ENCODE measurements at places on chromosomes 5 and 9. TPM values are rescaled to one million over a fixed set of nuclear protein-coding genes. Genes with fewer than 3 reads are reported as not detected.

The PCDHB13 gene
- 4.8 TPM for total RNA-seq

GRCh38 chr5:53576674-53577073, 16.2 kb downstream of the NDUFS4 start:
- H3K36me3 ChIP-seq, result no peaks in the 10 kb centered on the region
- DNase-seq, result no peak
- H3K27ac ChIP-seq, result no peak overlapping the region
- H3K4me3 ChIP-seq, result no peak overlapping the region

- H3K36me3 ChIP-seq, result no peaks in the 10 kb centered on the region
- H3K27me3 ChIP-seq, result no peaks in the 10 kb centered on the region
- H3K27ac ChIP-seq, result no peak overlapping the region
- peaks cover 4% of the 10 kb centered on the region for H3K4me1 ChIP-seq
Measured at GRCh38 chr9:87606841-87607521, 109.3 kb downstream of the DAPK1 start.

GRCh38 chr5:10563110-10563944, 543 bp upstream of the ANKRD33B start:
- no peaks in the 10 kb centered on the region for H3K36me3 ChIP-seq
- DNase-seq, result peak; percentile 91
- H3K4me3 ChIP-seq, result peak overlapping the region; percentile 75
- peaks cover 25% of the 10 kb centered on the region for H3K4me1 ChIP-seq

GRCh38 chr5:134825212-134825611, 20.6 kb upstream of the C5orf24 start:
- no peak overlapping the region for H3K27ac ChIP-seq
- no peaks in the 10 kb centered on the region for H3K27me3 ChIP-seq
- no peaks in the 10 kb centered on the region for H3K4me1 ChIP-seq
- no peak overlapping the region for H3K4me3 ChIP-seq
- DNase-seq, result no peak

GRCh38 chr9:134564431-134565170, 77.0 kb upstream of the COL5A1 start:
- no peak for DNase-seq
- H3K27ac ChIP-seq, result no peak overlapping the region
- no peaks in the 10 kb centered on the region for H3K27me3 ChIP-seq
- no peaks in the 10 kb centered on the region for H3K4me1 ChIP-seq
- H3K4me3 ChIP-seq, result no peak overlapping the region
- no peaks in the 10 kb centered on the region for H3K36me3 ChIP-seq
